ENCODE measurements at places on chromosomes 1 and 21. TPM values are rescaled to one million over a fixed set of nuclear protein-coding genes. Genes with fewer than 3 reads are reported as not detected.

Gene RUNX1
- total RNA-seq = 50.9 TPM

Gene PRAMEF17
- total RNA-seq = not detected

Gene CYP4A22
- not detected for total RNA-seq

Gene ACOT7
- total RNA-seq = 24.1 TPM

Gene APCS
- not detected for total RNA-seq

Gene LDLRAD1
- total RNA-seq = not detected

Gene IQCC
- not detected for total RNA-seq

DNA sequence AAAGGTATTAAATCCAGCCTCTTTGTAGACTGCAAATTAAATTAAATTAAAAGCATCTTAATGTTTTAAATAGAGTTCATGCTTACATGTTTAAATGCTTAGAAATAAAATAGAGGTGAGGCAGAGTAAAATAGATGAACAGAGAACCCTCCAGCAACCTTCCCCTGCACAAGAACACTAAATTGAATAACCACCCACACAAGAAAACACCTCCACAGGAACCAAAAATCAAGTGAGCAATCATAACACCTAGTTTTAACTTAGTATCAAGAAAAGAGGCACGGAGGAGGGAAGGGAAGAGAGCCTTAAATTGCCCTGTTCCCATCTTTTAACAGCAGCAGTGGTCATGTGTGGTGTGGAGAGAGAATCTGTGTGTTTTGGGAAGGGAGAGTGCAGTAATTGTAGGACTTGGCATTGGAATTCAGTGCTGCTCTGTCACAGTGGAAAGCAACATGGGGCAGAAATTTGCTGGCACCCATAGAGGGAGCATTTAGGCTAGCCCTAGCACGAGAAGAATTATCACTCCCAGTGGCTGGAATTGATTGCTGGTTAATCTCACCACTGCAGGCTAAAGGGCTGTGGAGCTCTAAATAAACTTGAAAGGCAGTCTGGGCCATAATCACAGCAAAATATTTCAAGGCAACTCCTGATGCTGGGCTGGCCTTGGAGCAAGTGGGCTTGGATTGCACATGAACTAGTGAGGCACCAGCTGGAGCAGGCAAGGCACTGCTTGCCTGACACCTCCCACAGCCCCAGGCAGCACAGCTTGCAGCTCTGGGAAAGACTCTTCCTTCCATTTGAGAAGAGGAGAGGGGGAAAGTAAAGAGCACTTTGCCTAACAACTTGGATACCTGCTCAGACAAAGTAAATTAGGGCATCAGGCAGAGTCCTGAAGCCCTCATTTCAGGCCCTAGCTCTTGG lies 1478.8 kb downstream of the NCAM2 start:
- no peaks in the 10 kb centered on the region for H3K27me3 ChIP-seq
- no peak overlapping the region for H3K4me3 ChIP-seq

- H3K4me3 ChIP-seq = no peak overlapping the region
- DNase-seq = no peak
- H3K27me3 ChIP-seq = no peaks in the 10 kb centered on the region
- H3K36me3 ChIP-seq = no peaks in the 10 kb centered on the region
Observed at GRCh38 chr1:76677416-76678405, 189.6 kb upstream of the ST6GALNAC5 start.

- no peak overlapping the region for H3K4me3 ChIP-seq
- no peaks in the 10 kb centered on the region for H3K36me3 ChIP-seq
- no peak overlapping the region for H3K27ac ChIP-seq
- no peak for DNase-seq
Observed at GRCh38 chr1:168751195-168751650, 22.2 kb upstream of the DPT start.

- no peaks in the 10 kb centered on the region for H3K27me3 ChIP-seq
- H3K4me1 ChIP-seq = no peaks in the 10 kb centered on the region
- no peak overlapping the region for H3K4me3 ChIP-seq
- no peak overlapping the region for H3K27ac ChIP-seq
- no peak for DNase-seq
Observed at GRCh38 chr1:45945426-45945825, 142.0 kb downstream of the MAST2 start.

DNA sequence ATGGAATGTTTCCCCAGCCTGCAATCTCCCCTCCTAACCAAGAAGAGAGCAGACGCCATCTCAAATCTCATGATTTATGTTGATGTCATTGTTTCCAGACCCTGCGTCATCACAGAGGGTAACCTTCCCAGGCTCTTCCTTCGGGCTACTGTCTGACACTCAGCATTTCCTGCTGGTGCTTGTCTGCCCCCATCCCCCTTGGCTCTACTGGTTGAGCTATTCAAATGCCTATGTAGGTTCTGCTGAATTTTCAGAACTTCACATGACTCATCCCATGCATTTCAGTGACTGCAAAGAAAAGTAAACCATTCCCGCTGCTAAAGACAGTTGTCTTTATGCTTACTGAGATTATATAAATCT lies 24.8 kb upstream of the ITPKB start:
- H3K27me3 ChIP-seq = no peaks in the 10 kb centered on the region
- H3K27ac ChIP-seq = no peak overlapping the region
- no peaks in the 10 kb centered on the region for H3K36me3 ChIP-seq
- no peaks in the 10 kb centered on the region for H3K4me1 ChIP-seq

GRCh38 chr1:6307099-6307498 lies 46.2 kb upstream of the GPR153 start:
- H3K27ac ChIP-seq = no peak overlapping the region
- no peaks in the 10 kb centered on the region for H3K4me1 ChIP-seq
- H3K4me3 ChIP-seq = no peak overlapping the region
- no peaks in the 10 kb centered on the region for H3K27me3 ChIP-seq
- DNase-seq = no peak
- H3K36me3 ChIP-seq = no peaks in the 10 kb centered on the region

GRCh38 chr1:243723050-243723449 lies 127.0 kb downstream of the AKT3 start:
- no peaks in the 10 kb centered on the region for H3K27me3 ChIP-seq
- no peaks in the 10 kb centered on the region for H3K36me3 ChIP-seq
- no peak overlapping the region for H3K4me3 ChIP-seq
- no peak for DNase-seq
- H3K27ac ChIP-seq = no peak overlapping the region
- H3K4me1 ChIP-seq = no peaks in the 10 kb centered on the region

DNA sequence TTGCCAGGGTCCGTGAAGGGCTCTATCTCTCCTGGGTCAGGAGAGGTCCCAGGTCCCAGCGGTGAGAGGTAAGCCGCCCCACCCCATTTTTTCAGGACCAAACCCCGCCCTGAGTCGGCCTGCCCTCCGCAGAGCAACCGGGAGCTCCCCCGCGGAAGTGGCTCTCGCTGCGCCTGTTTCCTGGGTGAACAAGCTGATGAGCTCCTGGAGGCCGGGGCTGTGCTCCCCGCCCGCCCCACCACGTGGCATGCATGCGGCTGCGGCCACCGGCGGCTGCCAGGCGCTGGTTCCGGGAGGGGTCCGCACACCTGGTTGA lies 32.0 kb downstream of the ZBTB17 start:
- DNase-seq = no peak
- no peaks in the 10 kb centered on the region for H3K27me3 ChIP-seq
- H3K36me3 ChIP-seq = peaks cover 40% of the 10 kb centered on the region

DNA sequence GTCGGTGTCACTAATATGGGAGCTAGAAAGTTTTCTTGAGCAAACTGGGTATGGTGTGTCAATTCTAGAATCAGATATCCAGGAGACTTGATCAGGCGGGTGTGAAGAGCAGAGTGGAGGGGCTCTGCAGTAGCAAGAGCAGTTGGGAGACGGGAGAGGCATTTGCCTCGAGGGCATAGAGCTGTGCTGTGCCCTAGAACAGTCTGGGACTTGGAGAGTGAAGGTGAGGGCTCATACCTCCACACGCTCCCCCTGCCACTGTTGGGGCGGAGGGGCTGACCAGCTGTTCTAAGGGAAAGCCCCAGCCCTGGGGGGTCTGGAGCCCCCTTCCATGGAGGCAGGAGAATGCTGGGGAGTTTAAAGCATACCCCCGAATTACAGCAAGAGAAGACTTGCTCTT lies 33.8 kb downstream of the SIM2 start:
- H3K4me1 ChIP-seq = no peaks in the 10 kb centered on the region
- H3K36me3 ChIP-seq = no peaks in the 10 kb centered on the region
- H3K27ac ChIP-seq = no peak overlapping the region
- H3K27me3 ChIP-seq = peaks cover 61% of the 10 kb centered on the region
- H3K4me3 ChIP-seq = no peak overlapping the region

DNA sequence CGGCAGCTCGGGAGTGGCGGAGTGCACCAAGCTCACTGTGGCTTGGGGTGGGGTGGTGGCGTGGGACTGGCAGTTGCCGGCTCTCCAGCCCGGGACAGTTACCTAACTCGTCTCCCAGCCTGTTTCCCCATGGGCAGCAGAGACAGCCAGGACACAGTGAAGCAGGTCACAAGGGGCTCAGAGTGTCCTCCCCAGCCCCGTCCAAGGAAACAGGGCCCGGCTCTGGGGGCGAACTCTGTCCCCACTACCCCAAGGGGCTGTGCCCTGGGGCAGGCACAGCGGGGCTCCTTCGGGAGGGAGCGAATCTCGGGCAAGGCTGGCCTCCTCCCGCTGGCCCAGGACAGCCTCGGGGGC lies 759 bp downstream of the GPR157 start:
- H3K27me3 ChIP-seq = no peaks in the 10 kb centered on the region
- peak; percentile 59 for DNase-seq
- peak overlapping the region; percentile 35 for H3K4me3 ChIP-seq

DNA sequence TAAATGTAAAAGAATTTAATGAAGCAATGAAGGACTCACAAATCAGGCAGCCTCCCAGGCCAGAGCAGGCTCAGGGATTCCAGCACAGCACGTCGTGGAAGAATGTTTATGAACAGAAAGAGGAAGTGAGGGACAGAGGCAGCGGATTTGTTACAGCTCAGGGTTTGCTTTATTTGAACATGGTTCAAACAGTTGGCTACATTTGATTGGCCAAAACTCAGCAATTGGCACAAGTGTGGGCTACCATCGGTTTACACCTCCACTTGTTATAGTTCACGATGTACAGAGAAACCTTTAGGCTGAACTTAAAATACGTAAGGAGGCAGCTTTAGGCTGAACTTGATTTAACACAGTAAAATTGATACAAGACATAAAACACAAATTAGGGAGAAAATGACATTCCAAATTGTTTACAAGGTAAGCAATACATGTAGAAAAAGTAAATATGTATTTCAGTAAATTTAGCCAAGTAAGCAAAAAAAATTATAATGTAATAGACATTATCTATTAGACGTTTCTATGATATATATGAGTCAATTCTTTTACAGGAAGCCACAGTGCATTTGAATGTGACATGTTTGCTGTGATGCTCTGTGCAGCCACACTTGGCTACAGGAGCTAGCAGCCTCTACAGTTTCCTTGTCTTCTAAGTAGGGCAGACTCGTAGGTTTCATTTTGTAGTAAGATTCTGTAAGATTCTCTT lies 126.5 kb downstream of the ADSS2 start:
- DNase-seq = no peak
- peaks cover 31% of the 10 kb centered on the region for H3K4me1 ChIP-seq
- no peaks in the 10 kb centered on the region for H3K27me3 ChIP-seq
- H3K4me3 ChIP-seq = no peak overlapping the region
- no peaks in the 10 kb centered on the region for H3K36me3 ChIP-seq

DNA sequence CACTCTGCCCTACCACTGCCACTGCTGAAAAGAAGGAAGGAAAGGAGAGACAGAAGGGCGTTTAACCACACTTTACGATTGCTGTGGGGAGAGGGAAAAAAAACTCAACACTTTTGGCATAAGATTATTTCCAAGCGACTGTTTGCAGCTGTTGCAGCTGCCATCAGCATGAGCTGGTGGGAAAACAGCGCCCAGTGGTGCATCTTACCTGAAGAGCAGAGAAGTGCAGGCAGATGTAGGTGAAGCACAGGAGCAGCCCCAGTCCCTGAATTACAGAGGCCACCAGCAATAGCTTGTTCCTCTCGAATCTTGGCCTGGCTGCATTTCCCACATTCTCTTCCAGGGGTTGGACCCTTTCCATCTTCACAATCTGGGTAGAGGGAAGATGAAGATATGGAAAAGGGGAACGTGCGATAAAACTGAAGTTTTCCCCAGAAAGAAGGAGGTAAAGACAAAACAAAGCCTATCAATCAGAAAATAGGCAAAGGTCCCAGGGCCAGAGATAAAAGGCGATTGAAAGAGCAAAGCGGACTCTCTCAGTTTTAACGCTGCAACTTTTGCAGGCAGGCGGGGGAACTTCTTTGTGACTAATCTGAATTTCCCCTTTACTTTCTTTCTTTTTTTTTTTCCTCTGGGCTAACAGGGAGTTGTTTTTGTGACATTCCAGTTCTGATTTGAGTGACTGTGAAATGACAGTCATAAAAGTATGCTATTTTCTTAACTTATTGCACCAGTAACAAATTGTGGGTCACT lies at the start of gene TNFSF4:
Gene TNFSF4 (minus strand): TSS at position 516 of the 753 bp plus-strand sequence. CDS start 155 bp downstream, at position 361.
- no peaks in the 10 kb centered on the region for H3K36me3 ChIP-seq
- H3K27me3 ChIP-seq = no peaks in the 10 kb centered on the region
- H3K4me3 ChIP-seq = no peak within 1 kb of the TSS
- peak within 1 kb of the TSS; percentile 15 for H3K27ac ChIP-seq
- H3K4me1 ChIP-seq = peaks cover 46% of the 10 kb centered on the region

GRCh38 chr1:53257454-53258081 lies 19.2 kb upstream of the MAGOH start:
- no peaks in the 10 kb centered on the region for H3K4me1 ChIP-seq
- DNase-seq = no peak
- no peaks in the 10 kb centered on the region for H3K27me3 ChIP-seq
- H3K4me3 ChIP-seq = no peak overlapping the region
- H3K36me3 ChIP-seq = no peaks in the 10 kb centered on the region

DNA sequence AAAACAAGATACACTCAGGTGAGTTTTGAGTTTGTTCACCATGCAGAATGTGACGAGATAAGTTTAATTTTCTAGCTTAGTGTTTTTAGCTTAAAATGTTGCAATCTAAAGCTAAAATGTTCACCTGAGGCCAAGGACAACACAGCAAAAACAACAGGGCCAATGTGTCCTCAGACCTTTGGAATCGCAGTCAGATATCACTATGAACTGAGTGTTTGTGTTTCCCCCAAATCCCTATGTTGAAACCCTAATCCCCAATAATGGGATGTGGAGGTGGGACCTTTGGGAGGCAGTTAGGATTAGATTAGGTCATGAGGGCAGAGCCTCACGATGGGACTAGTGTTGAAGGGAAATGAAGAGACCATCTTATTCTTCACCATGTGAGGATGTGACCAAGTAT lies 144.4 kb downstream of the GABPA start:
- no peak overlapping the region for H3K4me3 ChIP-seq
- no peaks in the 10 kb centered on the region for H3K27me3 ChIP-seq

DNA sequence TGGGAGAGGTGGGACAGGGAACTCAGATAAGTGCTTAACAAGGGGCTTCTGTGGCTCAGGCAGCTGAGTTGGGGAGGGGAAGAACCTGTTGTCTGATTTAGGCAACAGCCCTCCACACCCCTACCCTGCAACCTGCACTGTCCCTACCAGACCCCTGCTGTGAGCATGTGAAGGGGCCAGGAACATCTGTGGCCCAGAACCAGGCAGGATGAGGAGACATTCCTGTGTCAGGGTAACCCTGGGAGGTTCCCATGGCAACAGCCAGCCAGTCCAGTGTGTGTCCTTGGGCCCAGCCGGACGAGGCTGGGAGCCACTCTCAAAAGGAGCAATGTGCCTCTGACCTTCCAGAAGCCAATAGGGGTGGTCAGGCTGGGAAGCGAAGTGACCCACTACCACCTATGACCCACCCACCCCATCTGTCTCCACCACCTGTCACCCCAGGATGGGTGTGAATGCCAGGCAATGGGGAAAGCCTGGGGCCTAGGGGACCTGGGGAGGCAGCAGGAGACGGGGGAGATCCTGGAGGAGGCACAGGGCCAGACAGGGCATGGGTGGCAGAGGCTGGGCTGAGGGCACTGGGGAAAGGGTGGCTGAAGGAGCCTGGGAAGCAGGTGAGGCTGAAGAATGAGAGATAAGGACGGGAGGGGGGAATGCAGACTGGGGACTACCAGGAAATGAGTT lies 5.0 kb upstream of the PMVK start:
- H3K4me1 ChIP-seq = peaks cover 19% of the 10 kb centered on the region
- no peaks in the 10 kb centered on the region for H3K27me3 ChIP-seq
- H3K27ac ChIP-seq = peak overlapping the region; percentile 52
- H3K36me3 ChIP-seq = no peaks in the 10 kb centered on the region
- no peak overlapping the region for H3K4me3 ChIP-seq
